ENCODE measurements at places on chromosomes 3 and 15.

DNA sequence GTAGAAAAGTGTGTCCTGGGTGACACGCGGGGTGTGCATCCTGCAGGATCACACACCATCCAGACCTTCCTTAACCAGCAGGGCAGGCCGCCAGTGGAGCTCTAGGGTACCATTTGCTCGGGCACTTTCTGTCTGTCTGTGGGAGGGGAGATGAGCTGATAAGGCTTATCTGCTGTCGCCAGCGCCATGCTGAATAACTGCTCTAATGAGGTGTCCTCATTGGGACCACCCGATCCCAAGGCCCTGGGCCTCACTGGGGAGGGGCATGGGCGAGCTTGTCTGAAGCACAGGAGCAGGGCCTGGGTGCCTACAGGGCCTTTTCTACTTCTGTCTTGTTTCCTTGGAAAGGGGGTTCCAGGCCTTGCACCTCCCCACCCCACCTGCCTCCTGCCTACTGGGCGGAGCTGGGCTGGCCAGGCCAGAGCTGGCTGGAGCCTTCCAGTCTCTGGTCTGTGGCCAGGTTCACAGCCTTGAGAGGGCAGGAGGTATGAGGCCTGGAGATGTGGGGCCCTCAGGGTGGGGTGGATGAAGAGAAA lies 2.5 kb upstream of the GATA2 start:
- DNase-seq: no peak

DNA sequence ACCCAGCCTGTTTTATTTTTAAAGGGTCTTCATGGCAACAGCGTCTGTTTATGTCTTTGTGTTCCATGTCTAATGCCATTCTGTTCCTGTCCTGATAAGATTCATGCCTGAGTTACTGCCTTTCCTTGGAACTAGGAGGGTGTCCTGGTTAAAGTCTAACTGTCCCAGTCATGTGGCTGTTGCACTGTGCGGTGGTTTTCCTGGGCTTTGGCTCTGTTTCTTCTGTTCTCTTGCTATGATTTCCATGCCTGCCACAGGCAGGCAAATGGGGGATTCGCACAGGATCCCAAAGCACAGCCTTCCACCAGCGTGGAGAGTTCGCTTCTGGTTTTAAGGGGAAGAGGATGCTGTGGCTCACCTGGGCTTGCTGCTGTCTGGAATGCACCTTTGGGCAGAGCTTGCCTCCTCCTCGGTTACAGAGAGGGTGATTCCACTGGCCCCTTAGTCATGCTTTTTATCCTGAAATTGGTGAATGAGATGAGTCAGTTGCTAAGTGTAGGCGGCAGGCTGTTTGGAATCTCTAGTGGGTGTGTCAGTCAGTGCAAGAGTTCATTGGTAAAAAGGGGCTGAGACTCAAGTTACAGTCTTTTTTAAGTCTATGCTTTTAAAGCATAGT lies 86.8 kb downstream of the CCK start:
- DNase-seq: no peak

DNA sequence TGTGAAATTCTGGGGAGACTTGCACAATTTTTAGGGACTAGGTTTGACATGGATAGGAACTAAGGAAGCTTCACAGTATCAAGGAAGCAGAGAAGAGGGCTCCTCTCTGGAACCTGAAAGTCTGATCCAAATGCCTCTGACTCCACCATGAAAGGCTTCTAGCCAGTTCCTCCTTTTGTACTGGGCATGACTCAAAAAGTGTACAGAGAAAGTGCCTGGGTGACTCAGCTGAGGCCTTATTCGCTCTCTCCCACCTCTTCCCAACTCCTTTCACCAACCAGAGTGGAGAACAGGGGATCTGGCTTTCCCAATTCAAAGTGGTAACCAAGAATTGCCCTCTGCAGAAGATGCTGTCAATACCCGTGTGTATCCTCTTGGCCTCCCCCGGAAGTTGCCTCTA lies 342.9 kb upstream of the PROK2 start:
- DNase-seq: no peak

DNA sequence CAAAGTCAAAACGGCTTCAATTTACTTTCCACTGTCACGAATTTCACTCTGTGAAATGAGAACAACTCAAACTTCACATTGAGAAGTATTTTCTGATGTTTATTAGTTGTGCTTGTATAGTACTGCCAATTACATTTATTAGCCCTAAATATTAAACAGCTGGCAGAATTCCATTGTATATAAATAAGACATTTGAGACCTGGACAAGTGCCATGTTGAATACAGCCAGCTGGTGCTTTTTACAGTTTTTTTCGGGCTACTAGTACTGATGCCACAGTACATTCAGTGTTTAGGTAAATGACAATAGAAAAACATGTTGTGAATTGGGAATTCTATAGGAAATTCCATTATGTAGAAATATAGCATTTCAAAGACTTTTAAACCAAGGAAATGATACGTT lies 79.0 kb downstream of the EPHA3 start:
- DNase-seq: no peak

GRCh38 chr15:75347222-75348033 lies 589 bp downstream of the NEIL1 start:
- DNase-seq: no peak

GRCh38 chr3:106628407-106628806 lies 748.8 kb upstream of the CCDC54 start:
- DNase-seq: no peak

DNA sequence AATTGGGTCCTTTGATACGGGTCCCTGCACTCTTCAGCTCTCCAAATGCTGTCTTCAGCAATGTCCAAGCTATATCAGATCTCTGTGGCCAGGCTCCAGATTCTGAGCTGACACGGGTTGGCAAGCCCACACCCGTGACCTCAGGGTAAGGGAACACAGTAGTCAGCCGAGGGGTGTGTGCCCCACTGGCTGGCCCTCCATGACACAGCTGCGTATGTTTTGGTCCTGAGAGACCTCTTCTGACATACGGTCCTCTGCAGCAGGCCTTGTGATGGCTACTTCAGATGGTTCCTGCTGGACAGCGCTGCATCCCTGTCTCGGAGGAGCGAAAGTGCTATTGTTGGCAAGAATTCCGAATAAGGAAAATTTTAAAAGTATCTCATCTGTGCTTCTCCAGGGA lies 85.2 kb upstream of the ADAMTS17 start:
- DNase-seq: no peak

GRCh38 chr3:37054370-37054769 lies 61.1 kb downstream of the MLH1 start:
- no peak for DNase-seq

DNA sequence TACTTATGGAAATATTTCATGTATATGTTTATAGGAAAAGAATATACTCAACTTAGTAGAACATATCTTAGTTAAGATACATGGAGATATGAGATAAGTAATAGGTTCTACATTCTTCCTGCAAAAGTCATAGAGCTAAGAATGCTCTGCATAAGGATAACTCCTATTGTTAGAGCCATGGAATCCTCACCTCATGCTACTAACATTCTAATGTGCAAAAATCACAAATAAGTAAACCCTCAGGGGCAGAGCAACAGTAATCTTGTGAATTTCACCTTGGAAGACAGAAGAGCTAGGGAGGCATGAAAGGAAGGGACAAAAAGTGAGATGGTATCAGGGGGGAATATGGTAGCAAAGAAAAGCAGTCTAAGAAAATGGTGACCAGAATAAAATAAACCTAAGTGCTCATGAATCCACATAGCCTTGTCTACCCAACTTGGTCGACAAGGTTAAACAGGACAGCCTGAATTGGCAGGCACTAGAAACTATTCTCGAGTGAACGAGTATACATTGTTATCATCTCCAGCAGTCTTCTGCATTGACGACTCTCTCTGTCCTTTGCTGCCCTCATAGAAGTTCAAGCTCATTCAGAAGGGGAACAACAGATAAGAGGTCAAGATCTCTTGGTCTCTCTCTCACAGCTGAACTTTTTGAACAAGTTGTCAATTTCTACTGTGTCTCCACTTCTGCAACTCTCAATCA lies 52.8 kb downstream of the XRN1 start:
- no peak for DNase-seq

GRCh38 chr15:98647026-98647773 lies 1.1 kb upstream of the IGF1R start:
- peak; percentile 50 for DNase-seq

DNA sequence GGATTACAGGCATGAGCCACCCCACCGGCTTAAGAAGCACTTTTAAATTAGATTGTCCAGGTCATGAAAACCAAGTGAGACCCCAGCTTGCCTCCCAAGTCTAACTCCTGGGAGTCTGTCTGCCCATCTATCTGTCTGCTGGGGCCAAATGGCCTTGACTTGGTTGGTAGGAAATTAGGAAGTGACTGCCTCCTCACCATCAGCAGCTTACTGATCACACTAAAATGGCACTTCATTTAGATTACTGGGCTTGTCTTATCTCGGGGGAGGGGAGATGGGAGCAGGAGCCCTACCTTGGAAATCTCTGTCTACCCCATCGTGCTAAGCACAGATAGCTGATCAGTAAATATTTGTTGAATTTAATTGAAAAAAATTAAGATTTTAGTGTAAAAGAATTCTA lies 5.6 kb upstream of the LRRC2 start:
- no peak for DNase-seq

- DNase-seq: no peak
These were observed 112.5 kb upstream of the SMAD3 start for GRCh38 chr15:66952756-66953522.

- no peak for DNase-seq
These were observed 10.9 kb downstream of the ATG7 start for GRCh38 chr3:11283139-11283475.

DNA sequence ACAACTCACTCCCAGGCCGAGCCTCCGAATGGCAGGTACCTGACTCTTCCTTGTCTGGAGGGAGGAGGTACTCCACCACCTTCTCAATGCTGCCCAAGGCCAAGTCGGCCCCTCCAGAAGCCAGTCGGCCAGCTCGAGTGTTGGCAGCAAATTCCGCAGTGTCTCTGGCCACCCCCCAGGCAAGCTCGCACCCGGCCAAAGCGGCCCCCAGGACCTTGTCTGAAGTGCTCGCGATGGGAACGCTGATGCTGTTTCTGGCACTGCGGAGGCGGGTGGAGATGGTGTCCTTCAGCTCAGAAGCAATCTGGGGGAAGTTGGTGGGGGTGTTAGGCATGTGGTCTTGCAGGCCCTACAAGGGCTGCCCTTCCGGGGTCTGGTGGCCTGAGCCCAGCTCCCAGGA lies 9.2 kb downstream of the PLIN1 start:
- no peak for DNase-seq

- DNase-seq: peak; percentile 72
These were observed 1.1 kb upstream of the SPTBN5 start for GRCh38 chr15:41894791-41895463.

DNA sequence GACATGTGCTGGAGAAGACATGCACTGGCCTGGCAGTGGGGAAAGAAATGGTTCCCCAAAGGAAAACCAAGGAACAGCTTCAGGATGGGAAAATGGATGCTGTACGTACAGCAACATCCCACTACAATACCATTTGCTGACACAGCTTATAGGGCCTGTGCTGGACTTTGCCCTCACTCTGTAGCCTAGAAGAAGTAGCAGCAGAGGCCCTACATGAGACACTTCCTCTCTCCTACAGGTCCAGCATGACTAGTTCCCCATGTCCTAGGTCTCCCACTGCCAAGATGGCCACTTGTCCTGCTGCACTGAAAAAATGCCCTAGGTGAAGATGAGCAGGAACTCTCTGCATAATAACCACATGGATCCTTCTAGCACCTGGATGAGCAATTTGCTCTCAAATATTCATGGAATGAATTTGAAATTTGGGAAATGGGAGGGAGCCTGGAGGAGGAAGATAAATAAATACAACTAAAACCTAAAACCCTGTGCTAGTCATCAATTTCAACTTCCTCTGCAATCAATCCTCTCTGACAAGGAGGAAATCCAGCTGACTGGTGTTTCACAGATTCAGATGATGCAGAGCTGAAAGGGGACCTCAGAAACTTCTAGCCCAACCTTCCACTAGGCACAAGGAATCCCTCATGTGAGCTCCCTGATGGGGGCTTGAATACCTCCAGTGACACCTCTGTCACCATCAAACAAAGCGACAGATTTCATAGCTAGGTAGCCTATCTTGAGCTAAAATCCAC lies 514.3 kb upstream of the PPP2R3A start:
- no peak for DNase-seq

DNA sequence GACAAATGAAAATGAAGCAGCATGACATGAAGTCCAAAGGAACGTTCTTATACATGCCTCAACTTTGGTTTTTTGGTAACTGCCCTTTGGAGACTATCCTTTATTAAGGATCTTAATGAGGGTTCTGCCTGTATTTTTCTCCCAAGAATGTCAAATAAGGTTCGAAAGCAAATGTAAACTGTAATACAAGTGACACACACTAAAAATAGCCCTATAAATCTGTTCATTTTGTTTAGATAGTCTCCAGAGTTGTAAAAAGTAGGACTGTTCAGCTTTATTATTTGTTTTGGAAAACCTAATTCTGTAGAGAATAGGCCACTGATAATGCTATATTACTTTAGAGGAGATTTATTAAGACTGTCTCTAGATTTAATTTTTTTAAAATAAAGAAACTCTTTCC lies 80.5 kb upstream of the CDIN1 start:
- no peak for DNase-seq

- no peak for DNase-seq
These were observed 43.2 kb upstream of the IQSEC1 start for GRCh38 chr3:13116426-13116825.

DNA sequence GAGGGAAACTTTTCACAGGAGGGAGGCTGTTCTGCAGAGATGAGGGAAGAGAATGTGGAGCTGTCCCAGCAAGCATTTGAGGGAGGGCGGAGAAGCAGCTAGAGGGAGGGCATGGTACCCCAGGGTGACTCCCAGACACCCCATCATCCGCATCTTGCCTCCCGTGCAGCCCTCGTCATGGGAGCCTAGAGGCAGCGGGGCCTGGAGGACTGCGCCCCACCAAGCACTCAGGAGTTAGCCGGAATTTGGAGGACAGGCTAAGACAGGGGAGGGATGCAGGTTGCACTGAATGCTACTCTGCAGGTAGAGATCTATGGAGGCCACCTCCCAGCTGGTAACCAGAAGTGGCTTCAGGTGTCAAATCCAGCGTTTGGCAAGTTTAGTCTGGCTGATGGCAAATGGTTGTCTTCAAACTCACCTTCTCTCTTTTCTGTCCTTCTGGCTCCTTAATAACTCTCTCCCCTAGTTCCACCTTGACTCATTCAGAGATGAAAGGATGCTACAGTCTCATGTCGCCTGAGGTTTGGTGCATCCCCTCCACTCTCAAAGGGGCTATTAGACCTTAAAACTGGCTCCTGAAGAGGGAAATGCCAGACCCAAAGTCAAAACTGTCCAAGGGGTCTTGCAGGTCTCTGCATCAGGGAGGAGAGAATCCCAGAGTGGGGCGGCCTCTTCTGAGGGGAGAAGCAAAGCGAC lies 155.9 kb upstream of the TLE3 start:
- DNase-seq: no peak

GRCh38 chr3:17724122-17724521 lies 18.3 kb downstream of the TBC1D5 start:
- no peak for DNase-seq

GRCh38 chr3:166734734-166735133 lies 645.4 kb downstream of the ZBBX start:
- DNase-seq: no peak

- no peak for DNase-seq
These were observed 308.6 kb downstream of the MECOM start for GRCh38 chr3:169354774-169355501.

DNA sequence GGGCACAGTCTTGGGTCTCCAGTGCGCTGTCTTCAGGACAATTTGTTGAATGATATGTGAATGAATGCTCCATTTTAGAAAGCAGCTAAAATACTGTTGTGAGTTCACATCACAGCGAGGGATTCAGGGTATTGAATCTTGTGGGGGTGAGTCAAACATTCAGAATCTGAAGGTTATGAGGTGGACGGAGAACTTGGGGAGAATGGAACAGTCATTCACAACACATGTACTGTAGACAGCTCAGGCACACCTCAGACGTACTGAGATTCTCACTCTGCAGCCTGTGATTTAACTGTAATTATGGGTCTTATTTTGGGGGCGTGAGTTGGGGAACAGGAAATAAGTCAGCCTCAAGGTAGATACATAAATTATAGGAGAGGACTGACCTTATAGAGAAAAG lies 13.9 kb downstream of the CRYBG3 start:
- DNase-seq: no peak

Data from activated T-helper 1 cell treated with anti-CD3 and anti-CD28 coated beads, Interleukin-2, amount 50 U/mL, for 16 hours (primary cell).